Pulmonary artery endothelial cell (primary cell): ENCODE measurements at places on chromosomes 1 and 21. TPM values are rescaled to one million over a fixed set of nuclear protein-coding genes. Genes with fewer than 3 reads are reported as not detected.
A peak's percentile ranks its signal among the peaks of the same experiment; 100 is the strongest.

- DNase-seq = no peak
These were observed 28.9 kb upstream of the ACTN2 start for GRCh38 chr1:236657398-236657797.

DNA sequence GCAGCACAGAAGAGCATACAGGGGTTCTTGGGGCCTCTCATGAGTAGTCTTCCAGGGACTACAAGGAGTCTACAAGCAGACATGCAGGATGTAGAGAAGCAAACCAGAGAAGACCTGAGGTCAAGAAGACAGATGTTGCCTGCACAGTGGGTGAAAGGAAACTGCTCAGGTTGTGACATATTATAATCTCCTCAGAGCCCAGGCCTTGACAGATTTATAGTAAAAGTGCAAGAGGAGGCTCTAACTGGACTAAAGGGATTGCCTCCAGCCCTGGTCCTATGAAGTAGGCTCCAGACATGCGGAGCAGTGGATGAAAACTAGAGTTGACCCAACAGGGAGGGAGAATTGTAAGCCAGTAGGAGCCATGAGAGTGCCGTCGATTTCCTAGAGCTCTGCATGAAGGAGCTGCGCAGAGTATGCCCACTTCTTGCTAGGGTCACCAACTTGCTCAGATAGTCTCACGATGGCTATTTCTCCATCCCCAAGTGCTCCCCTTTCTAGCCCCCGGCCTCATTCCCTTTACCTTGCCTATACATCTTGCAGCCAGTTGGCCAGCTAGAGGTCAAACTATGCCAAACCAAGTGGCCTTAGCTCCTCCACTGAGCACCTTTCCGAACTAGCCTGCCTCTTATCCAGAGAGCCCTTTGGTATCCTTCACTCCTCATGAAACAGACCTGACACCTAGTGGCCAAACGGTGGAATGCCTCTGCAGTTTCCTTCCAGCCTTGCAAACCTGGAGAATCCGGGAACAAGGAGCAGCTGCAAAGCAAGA lies 36.2 kb upstream of the IPO9 start:
- peak; percentile 63 for DNase-seq

GRCh38 chr1:78649628-78650027 lies at the start of gene IFI44:
TSS of gene IFI44 (plus strand) at chr1:78649831. CDS start at chr1:78650196, 365 bp downstream.
- DNase-seq = peak; percentile 68

GRCh38 chr1:217712925-217713597 lies 81.9 kb downstream of the SPATA17 start:
- DNase-seq = no peak

GRCh38 chr1:156232201-156232894 lies 9.6 kb upstream of the BGLAP start:
- no peak for DNase-seq

DNA sequence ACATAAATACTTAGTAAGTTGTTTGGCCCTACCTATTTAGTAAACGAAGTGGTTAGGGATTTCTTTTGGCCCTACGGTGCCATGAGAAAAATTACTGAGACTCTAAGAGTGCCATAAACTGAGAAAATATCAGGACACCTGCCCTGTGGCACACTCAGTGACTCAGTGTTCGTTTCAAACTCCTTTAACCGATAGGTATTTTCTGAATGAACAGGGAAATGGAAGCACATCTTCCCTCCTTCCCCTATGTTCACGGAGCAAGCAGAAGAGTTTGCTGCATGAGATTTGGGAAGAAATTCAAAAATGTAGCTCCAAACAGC lies 134.2 kb downstream of the KAZN start:
- no peak for DNase-seq

- no peak for DNase-seq
These were observed 2.3 kb downstream of the FGR start for GRCh38 chr1:27632387-27633297.

DNA sequence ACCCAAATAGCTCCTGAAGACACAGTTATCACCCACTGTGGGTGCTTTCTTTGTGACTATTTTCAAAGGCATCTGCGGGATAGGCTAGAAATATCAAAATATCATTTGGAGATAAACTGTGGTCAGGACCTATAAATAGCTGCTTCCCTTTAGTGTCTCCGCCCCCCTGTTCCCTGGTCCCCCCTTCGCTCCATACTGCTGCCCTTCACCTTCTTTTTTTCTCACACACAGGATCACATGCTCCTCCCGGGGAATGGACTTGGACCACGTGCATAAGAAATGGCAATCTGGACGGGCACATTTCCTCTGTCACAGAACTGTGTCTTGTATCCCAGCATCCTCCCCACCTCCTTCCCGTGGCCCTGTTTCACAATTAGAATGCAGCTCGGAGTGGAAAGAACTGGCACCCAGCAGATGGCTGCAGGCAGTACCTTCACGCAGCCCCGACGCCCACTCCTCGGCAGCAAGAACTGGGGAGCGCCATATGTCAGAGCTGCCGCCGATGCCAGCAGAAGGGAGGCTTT lies 68.8 kb upstream of the SSX2IP start:
- DNase-seq = no peak

- no peak for DNase-seq
These were observed 43.3 kb downstream of the SSBP3 start for GRCh38 chr1:54362881-54363340.

DNA sequence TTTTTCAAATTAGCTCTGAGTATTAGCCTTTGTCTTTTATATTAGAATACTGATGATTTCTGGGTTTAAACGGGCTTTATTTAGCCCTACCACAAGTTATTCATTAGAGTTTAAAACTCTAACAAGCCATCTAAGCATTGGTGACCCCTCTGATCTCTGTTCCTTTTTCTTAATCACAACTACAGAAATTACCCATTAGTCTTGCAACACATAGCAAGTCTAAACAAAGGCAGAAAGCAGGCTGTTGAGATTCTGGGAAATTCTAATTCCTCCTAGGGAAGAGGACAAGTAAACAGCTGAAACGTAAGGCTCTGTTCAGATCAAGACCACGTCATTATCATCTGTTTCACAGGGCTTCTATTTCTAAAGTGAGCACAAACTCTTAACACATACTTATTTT lies 491.2 kb upstream of the ZRANB2 start:
- no peak for DNase-seq

DNA sequence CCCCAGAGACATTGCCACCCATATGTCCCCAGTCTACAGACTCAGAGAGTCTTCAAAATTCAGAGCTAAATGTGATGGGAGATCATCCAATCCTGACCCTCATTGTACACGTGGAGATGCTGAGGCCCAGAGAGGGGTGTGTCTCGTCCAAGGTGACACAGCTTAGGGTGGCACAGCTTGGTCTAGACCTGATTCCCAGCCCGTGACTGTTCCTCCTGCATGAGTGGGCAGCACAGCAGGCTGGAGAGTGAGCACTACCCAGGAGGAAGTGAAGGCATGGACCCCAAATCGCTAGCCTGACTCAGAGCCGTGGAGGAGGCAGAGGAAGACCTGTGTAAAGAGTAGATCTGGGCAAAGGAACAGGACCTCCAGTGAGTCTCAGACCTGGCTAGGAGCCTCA lies 16.4 kb downstream of the S100A7 start:
- DNase-seq = no peak

DNA sequence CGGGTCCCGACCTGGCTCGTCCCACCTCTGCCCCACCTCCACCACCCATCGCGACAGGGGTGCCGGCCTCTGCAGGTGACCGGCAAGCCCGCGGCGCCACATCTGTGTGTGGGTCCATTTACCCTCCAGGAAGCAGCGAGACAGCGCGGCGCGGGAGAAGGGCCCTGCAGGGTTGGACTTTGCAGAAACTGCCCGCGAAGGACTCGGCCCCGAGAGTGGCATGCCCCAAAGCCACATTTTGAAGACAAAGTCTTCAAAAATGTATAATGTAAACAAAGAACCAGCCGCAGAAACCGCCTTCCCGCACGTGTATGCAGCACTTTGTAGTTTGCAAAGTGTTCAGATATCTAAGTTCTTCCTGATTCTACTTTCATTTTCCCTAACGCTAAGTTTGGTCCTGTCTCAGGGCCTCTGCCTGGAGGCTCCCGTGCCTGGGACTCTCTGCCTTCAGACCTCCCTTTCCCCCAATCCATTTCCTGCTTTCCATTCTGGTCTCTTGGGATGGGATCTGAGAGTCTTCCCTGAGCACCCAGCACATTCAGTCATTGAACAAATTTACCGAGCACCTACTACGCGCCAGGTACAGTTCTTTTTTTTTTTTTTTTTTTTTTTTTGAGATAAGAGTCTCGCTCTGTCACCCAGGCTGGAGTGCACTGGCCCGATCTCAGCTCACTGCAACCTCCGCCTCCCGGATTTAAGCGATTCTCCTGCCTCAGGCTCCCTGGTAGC lies 524 bp upstream of the TMCO4 start:
- no peak for DNase-seq

GRCh38 chr1:201705389-201705788 lies 123.6 kb upstream of the IPO9 start:
- no peak for DNase-seq

DNA sequence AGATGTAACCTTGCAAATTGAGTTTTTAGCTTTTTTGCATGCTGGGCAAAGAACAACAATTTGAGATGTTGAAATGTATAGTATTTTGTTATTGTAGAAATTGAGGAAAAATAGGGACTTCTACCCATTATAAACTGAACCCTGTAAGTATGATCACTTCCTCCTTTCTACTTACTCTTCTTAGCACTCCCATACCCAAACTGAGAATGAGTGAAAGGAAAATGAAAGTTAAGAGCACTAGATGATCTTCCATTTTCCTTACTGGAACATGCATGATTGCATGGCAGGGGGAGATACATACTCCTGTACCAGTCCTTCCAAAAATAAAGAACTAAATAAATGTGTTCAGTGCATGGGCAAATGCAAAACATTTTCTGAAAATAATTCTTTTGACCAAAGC lies 107.4 kb upstream of the KIAA1614 start:
- DNase-seq = no peak

GRCh38 chr1:238476841-238477240 lies 586.1 kb upstream of the ZP4 start:
- no peak for DNase-seq

- no peak for DNase-seq
These were observed 50.8 kb downstream of the TOMM20 start for GRCh38 chr1:235077571-235078479.

- no peak for DNase-seq
These were observed 8.6 kb upstream of the ACBD3 start for GRCh38 chr1:226195144-226195543.

- DNase-seq = no peak
These were observed 20.5 kb downstream of the PRXL2B start for GRCh38 chr1:2606881-2607621.

GRCh38 chr1:117780687-117781475 lies 148.5 kb downstream of the GDAP2 start:
- no peak for DNase-seq

GRCh38 chr1:14875524-14876509 lies 277.3 kb downstream of the KAZN start:
- DNase-seq = no peak

DNA sequence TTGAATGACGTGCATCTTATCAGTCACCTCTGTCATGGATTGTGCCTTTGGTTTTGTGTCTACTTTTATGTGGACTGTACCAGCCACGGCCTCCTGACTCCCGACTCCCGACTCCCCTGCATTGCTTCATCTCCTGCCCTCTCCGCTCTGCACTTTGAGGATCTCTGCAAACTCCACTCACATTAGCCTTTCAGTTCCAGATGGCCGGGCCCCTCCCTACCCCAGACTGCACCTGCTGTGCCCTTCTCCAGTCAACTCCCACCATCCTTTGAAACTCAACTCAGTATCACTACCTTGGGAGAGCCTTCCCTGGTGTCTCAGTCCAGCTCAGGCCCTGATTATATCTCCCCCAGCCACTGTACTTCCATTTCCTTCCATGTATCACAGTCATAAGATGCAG lies 71.4 kb downstream of the MDM4 start:
- DNase-seq = no peak

The SPATA1 gene
- total RNA-seq = 0.66 and 0.95 TPM in 2 replicates

The SEMA6C gene
- 5.3 and 19.5 TPM in 2 replicates for total RNA-seq

The C1QC gene
- not detected in 2 replicates for total RNA-seq

The CYP4X1 gene
- total RNA-seq = 1.6 and 2.0 TPM in 2 replicates

The CDCA8 gene
- 8.6 and 22.2 TPM in 2 replicates for total RNA-seq

The CLCA2 gene
- 0.04 and 0.33 TPM in 2 replicates for total RNA-seq

The LRRC42 gene
- total RNA-seq = 23.4 and 25.3 TPM in 2 replicates

The RPS6KA1 gene
- total RNA-seq = 12.8 and 13.5 TPM in 2 replicates

The CFAP57 gene
- 0.14 and 0.20 TPM in 2 replicates for total RNA-seq
